Left cardiac atrium (tissue), 4 donors: ENCODE measurements at places on chromosomes 7 and 10.

- no peak for DNase-seq
These were observed 12.4 kb downstream of the ABLIM1 start for GRCh38 chr10:114645706-114646105.

DNA sequence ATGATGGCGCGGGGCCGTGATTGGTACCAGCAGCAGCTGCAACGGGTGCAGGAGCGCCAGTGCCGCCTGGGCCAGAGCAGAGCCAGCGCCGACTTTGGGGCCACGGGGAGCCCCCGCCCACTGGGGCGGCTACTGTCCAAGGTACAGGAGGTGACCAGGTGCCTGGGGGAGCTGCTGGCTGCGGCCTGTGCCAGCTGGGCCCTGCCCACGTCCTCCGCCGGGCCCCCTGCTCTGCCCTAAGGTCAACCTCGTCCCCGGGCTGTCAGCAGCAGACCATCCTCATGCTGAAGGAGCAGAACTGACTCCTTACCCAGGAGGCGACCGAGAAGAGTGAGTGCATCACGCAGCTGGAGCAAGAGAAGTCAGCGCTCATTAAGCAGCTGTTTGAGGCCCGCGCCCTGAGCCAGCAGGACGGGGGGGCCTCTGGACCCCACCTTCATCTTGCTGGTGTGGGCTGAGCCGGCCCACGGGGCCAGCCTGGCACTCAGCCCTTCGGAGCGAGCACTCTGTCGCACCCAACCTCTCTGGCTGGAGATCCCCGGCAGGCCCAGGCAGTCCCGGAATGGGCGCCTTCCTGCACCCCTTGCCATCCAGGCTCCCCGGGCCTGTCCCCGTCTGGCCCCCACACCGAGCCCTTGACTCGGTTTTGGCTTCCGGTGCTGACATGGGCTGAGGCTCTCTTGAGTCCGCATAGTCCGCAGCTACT, 24.6 kb upstream of the ZNF716 start:
- no peak for DNase-seq

DNA sequence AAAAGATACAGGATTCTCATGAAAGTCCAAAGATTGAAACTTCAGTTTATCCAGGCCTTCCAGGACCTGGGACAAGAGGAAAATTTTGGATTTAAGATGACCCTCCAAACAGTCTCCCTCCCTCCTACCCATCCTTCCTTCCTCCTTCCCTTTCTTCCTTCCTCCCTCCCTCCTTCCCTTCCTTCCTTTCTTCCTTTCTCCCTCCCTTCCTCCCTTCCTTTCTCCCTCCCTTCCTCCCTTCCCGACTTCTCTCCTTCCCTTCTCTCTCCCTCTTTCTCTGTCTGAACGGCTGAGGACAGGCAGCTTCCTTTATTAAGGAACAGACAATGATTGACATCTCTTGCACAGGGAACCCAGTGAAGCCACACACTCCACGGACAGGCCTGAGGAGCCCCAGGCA, 23.3 kb downstream of the SFTPD start:
- DNase-seq: no peak

GRCh38 chr7:75611557-75612178, 119.5 kb downstream of the SPDYE5 start:
- DNase-seq: peak; percentile 73

DNA sequence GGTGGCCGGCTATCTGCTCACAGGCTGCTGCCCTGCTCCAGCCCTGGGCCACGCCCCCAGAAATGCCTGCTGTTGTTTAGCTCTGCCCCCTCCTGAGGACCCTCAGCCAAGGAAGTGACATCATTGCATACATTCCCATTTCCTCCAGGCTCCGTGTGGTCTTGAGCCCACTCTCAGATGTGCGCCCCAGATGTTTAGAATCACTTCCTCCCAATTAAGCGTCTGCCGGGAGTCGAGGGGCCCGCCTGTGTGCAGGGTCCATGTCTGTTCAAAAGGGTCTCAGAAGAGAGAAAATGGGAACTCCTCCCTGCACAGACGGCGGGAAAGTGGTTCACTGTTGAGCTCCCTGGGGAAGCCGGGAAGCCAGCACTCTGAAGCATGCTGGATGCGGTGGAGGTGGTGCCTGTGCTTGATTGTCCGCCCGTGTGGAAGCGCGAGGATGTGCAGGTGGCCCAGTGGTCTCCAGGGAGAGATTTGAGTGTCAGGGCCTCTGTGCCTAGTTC, 116.9 kb upstream of the PPIF start:
- DNase-seq: no peak

DNA sequence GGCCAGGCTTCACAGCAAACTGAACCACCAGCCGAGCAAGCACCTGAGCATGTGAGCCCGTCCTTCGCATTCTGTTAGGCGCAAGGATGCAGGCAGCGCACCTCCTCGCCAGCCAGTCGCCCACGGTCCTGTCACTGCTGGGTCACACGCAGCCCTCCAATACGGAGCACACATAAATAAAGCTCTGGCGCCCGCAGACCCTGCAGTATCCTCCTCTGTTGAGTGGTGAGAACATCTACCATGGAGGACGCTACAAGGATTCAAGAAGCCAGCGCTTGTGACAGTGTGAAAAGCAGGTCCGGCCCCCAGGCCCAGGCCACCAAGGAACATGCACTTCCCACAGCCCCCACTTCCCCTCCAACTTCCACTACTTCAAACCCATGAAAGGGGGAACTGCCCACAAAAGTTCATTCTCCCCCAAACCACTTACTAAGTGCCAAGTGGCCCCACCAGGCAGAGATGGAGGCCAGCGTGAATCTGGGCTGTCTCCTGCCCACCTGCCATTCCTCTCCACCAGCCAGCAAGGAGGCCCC, 34.8 kb downstream of the VOPP1 start:
- no peak for DNase-seq

- no peak for DNase-seq
These were observed 3.0 kb downstream of the ITPRID1 start for GRCh38 chr7:31516680-31517502.

- no peak for DNase-seq
These were observed 10.4 kb downstream of the STOX1 start for GRCh38 chr10:68837626-68838322.

DNA sequence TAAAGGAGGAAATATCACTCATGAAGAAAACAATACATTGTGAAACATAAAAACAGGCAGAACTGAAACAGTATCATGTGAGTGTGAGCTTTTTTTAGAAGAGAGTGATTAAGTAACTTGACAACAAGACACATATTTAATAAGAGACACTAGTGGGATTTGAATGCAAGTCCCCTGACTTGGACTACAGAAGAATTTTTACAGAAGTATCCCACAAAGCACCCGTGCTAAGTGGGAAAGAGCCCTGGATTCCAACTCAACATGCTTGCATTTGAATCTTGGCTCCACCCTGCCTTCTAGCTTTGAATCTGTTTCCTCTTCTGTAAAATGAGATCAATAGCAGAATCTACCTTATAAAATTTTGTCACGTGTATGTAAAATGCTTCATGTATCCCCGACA, 166.2 kb downstream of the ZNF365 start:
- no peak for DNase-seq

GRCh38 chr7:8213381-8213780, 48.6 kb downstream of the ICA1 start:
- DNase-seq: no peak

GRCh38 chr10:131626274-131626673, 274.5 kb upstream of the PPP2R2D start:
- DNase-seq: no peak

GRCh38 chr10:75865413-75866299, 434.2 kb downstream of the LRMDA start:
- no peak for DNase-seq

DNA sequence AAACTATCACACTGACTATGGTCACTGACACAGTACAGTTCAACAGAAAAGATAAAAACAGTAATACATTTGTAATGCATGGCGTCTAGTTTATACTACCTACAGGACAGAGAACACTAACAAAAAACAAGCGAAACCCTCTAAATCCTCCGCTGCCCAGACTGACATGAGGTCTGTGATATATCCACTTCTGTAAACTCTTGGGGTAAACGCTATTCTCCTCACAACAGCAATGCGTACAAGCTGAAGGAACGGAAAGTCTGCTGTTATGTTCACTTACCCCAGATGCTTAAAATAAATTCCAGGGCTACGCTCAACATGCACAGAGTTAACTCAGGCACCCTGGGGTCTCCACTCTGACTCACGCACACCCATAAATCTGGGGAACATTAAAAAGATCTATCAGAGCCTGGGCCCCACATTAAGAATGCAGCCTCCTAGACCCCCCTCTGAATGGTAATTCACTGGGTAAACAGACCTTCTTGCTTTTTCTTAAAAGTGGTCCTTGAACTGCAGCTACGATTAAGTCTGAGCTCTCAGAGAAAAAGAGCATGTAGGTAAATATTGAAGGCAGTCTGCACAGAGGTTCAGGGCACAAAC, 105.6 kb downstream of the CTBP2 start:
- no peak for DNase-seq

DNA sequence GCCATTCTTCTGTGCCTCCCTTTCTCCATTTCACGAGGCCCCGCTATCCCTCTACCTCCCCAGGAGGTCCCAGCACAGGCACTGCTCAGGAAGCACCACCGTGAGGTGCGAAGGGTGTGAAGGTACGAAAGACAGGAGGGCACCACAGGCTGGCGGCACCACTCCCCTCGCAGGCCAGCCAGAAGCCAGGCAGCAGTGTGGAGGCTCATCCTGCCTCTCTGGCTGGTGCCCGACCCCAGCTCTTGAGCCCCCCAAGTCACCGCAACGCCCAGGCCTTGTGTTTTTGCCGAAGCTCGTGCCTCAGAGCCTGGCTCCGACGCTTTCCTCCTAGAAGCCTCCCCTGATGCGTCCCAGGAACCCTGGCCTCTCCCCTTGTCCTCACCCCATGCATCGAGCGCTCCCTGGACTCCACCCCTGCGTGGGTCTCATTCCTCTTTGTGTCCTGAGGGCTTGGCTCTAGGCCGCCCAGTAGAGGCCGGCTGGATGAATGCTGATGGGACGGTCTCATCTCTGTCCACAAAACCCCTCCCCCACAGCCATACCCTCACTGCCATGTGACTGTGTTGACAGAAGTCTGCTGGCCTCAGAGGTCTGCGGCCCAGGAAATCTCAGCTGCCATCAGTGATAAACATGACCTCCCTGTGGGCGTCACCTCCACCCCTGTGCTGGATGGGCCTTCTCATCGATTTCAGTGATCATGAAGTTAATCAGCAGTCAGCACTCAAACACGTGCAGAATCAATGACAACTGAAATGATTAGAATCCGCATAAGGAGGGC, 19.3 kb downstream of the BRI3 start:
- DNase-seq: no peak

DNA sequence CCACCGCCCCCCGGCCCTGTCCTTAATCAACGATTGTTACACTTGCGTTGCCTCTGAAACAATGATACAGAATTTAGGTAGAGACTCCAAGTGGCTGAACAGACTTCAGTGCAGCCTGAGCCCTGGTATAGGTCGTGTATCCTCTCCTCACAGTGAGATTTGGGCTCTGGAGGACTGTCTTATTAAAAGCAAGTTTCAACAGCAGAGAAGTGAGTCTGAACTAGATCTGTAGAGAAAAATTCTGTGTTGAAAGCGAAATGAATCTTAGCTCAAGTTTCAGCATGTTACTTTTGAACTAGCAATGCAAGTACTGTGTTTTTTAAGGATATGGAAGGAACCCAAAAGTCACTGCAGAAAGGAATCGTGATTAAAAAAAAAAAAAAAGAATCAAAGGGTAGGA, 103.1 kb downstream of the HOXA1 start:
- DNase-seq: no peak
